CD4-positive, alpha-beta T cell treated with Interleukin-12 subunit alpha and Interleukin-12 subunit beta, for 1 hour (primary cell): ENCODE measurements at places on chromosomes 12 and 14.
A peak's percentile ranks its signal among the peaks of the same experiment; 100 is the strongest.

DNA sequence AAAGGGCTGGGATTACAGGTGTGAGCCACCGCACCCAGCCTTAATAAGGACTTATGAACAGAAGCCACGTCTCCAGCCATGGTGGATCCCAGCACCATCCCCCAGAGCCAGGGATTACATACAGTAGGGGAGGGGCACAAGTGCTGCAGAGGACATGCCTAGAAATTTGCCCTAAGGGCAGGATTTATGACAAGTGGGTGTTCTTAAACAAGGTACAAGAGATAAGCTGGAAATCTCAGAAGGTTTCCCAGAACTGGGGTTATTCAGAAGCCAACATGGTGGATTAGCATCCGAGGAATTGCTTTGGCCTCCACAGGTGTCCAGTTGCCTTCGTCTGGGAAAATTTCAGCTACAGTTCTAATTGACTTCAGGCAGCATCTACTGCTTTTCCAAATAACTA, 114.4 kb upstream of the EGLN3 start:
- no peak for DNase-seq

DNA sequence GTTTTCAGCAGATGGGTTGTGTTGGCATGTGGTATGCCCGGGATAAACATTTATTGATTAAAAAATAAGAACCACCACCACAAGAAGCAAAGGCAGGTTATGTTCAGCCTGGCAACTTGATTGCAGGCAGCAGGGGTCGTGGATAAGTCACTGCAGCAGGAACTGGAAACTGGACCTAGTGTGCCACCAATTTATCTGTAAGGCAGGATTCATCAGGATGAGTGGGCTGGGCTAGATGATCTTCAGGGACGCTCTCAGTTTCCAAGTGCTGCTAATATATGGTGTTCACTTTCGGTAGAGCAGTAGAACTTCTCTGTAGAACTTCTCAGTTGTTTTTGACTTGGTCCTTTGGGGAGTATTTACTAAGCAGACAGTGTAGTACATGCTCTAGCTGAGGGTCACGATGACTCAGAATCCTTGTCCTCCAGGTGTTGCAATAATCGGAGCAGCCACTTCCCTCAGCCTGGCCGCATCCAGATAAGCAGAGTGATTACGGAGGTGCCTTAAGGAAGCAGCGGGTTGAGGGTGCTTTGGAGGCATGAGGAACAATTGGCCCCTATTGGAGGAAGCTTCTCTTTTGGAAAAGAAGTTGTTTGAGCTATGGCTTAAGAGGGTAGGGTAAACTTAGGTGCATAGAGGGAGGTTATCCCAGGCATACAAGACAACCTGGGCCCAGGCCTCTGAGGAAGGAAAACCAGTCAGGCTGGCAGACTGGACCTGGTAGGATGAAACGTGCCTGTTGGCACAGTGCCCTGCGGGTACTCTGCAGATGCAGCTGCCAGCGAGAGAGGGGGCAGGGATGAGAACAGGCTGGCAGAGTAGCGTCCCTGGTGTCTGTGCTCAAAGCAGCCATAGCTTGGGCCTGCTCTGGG, 104.0 kb downstream of the GPR135 start:
- no peak for DNase-seq

GRCh38 chr12:39587225-39587624, 32.4 kb downstream of the ABCD2 start:
- peak; percentile 58 for DNase-seq

GRCh38 chr14:103091041-103091882, 3.3 kb upstream of the EXOC3L4 start:
- DNase-seq, result peak; percentile 78

GRCh38 chr14:101920271-101920670, 44.1 kb upstream of the DYNC1H1 start:
- DNase-seq, result no peak

DNA sequence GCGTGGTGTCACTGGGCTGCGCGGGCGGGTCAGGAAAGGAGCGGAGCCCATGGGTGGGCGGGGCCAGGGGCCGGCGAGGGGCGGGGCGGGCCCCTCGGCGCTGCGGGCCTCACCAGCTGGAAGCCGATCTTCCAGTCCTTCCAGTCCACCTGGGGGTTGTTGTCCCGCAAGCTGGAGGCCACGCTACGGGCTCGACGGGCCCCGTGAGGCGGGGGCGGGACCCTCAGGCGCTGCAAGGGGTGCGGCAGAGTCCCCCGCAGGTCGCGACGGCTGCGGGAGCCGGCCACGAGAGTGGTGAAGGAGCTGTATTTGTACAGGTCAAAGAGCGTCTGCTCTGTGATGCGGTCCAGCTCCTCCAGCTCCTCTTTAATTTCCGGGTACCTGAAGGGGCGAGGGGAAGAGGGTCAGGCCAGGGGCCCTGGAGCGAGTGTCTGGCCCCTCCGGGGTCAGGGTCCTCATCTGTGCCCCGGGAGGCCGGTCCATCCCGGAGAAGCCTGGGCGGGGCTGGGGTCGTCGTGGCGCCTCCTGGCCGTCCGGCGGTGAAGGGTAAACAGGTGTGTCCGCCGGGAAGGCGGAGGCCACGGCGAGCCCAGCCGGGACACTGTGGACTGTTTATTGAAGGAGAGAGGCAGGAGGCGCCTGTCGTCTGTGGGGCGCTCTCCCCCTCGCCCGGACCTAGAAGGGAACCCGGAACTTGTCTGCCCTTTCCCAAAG, 11.9 kb downstream of the SCNN1A start:
- peak; percentile 74 for DNase-seq

- DNase-seq, result no peak
Observed at GRCh38 chr12:119775246-119775895, 101.7 kb downstream of the CIT start.

GRCh38 chr14:34021096-34021495, 70.2 kb upstream of the EGLN3 start:
- no peak for DNase-seq
